ENCODE measurements at places on chromosomes 2 and 18. TPM values are rescaled to one million over a fixed set of nuclear protein-coding genes. Genes with fewer than 3 reads are reported as not detected.
A peak's percentile ranks its signal among the peaks of the same experiment; 100 is the strongest.

Gene CGREF1
- total RNA-seq: 1.1 TPM

DNA sequence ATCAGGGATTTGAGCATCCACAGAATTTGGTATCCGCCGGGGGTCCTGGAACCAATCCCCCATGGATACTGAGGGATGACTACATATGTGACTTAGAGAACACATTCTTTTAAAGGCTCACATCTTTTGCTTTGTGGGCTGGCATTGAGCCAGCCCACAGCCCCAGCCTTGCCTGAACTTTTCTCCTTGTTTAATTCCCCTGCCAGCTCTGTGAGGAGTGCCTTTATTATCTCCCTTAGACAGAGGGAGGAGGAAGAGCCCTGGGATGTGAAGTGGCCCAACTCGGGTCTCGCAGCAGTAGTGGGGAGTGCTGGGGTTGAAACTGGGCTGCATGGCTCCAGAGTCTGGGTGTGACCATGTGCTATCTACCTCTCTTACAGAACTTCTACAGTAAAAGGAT is 7.6 kb downstream of the TTC39C start:
- no peak for DNase-seq
- H3K4me1 ChIP-seq: peaks cover 95% of the 10 kb centered on the region
- H3K27ac ChIP-seq: peak overlapping the region; percentile 20
- no peaks in the 10 kb centered on the region for H3K27me3 ChIP-seq

- no peak for DNase-seq
- no peaks in the 10 kb centered on the region for H3K4me1 ChIP-seq
- H3K36me3 ChIP-seq: no peaks in the 10 kb centered on the region
- H3K27ac ChIP-seq: no peak overlapping the region
Measured at GRCh38 chr2:153971855-153972254, 100.1 kb downstream of the GALNT13 start.

Gene TOGARAM2
- total RNA-seq: 5.2 TPM

DNA sequence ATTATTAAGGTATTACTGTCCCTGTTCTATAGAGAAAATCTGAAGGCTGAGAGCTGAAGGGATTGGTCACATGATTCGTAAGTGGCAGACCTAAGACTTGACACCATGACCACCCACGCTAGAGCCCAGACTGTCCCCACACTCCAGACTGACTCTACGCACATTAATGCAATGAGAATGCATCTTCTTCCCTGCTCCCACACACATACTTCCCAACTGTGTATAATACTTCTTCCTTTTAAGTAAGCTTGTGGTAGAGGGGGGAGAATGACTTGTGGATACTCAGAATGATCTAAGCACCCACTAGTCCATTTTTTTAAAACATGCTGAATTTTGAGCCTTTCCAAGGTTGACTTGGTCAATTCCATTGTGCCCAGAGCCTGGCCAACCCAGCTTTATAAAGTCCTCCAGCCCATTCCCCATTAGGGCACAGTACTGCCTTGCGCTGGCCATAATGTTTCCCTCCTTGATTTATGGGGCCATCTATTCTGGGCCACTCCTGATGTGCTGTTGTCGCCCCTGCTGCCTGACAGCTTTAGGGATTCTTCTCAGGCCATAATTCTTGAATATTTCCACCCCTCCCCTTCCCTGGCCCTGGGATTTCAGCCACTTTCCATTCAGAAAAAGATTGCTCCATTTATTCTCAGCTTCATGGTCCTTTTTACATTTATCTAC is 28.7 kb downstream of the ALK start:
- no peaks in the 10 kb centered on the region for H3K36me3 ChIP-seq
- H3K27ac ChIP-seq: no peak overlapping the region
- no peaks in the 10 kb centered on the region for H3K4me1 ChIP-seq
- no peak overlapping the region for H3K4me3 ChIP-seq
- H3K27me3 ChIP-seq: no peaks in the 10 kb centered on the region
- no peak for DNase-seq

Gene ITGA4
- total RNA-seq: 176 TPM

GRCh38 chr2:168678153-168678853 is 124.1 kb upstream of the NOSTRIN start:
- H3K36me3 ChIP-seq: no peaks in the 10 kb centered on the region
- H3K27me3 ChIP-seq: no peaks in the 10 kb centered on the region
- DNase-seq: no peak
- H3K4me3 ChIP-seq: no peak overlapping the region
- H3K27ac ChIP-seq: no peak overlapping the region
- H3K4me1 ChIP-seq: no peaks in the 10 kb centered on the region

GRCh38 chr2:32418778-32419177 is 62.0 kb downstream of the BIRC6 start:
- H3K4me1 ChIP-seq: peaks cover 3% of the 10 kb centered on the region
- no peak overlapping the region for H3K4me3 ChIP-seq
- no peaks in the 10 kb centered on the region for H3K27me3 ChIP-seq
- no peak for DNase-seq

Gene PLEK
- total RNA-seq: 24.6 TPM

DNA sequence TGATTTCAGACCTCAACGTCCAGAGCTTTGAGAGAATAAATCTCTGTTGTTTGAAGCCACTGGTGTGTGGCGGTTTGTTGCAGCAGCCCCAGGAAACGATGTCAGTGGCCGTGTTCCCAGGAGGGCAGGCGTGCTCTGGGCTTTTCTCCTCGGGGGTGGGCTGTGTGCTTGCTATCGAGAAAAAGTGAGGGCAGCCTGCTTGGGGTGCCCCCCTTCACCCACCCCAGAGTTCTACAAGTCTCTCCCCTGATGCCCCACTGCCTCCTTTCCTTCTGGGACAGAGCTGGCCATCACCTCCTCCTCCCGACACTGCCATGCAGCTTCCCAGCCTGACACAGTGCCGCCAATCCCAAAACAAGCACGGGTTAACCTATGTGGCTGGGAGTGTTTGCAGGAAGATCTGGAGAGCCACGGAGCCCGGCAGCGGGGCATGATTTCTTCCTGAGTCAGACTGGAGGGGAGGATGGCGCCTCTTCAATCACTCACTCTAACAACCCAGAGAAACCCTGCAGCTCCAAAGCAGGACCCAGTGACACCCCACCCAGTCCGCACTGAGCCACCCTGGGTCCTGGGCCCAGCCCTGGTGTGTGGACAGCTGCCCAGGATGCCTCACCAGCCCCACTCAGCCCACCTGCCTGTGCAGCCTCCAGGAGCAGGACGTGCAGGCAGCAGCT is 213.7 kb upstream of the RAB6C start:
- H3K4me3 ChIP-seq: no peak overlapping the region
- no peak for DNase-seq
- H3K27me3 ChIP-seq: peaks cover 24% of the 10 kb centered on the region
- H3K27ac ChIP-seq: no peak overlapping the region
- no peaks in the 10 kb centered on the region for H3K36me3 ChIP-seq

GRCh38 chr2:160694631-160695030 is 201.0 kb upstream of the RBMS1 start:
- H3K4me1 ChIP-seq: no peaks in the 10 kb centered on the region
- DNase-seq: no peak
- no peak overlapping the region for H3K4me3 ChIP-seq
- no peaks in the 10 kb centered on the region for H3K36me3 ChIP-seq
- H3K27me3 ChIP-seq: no peaks in the 10 kb centered on the region
- no peak overlapping the region for H3K27ac ChIP-seq

- no peak overlapping the region for H3K27ac ChIP-seq
- H3K4me3 ChIP-seq: no peak overlapping the region
- H3K36me3 ChIP-seq: no peaks in the 10 kb centered on the region
- no peak for DNase-seq
Measured at GRCh38 chr2:54081574-54081973, 33.8 kb upstream of the ACYP2 start.

GRCh38 chr2:223886726-223887125 is 49.3 kb upstream of the AP1S3 start:
- no peak for DNase-seq
- no peaks in the 10 kb centered on the region for H3K4me1 ChIP-seq
- H3K27ac ChIP-seq: no peak overlapping the region
- H3K36me3 ChIP-seq: peaks cover 10% of the 10 kb centered on the region
- H3K27me3 ChIP-seq: no peaks in the 10 kb centered on the region
- H3K4me3 ChIP-seq: no peak overlapping the region

DNA sequence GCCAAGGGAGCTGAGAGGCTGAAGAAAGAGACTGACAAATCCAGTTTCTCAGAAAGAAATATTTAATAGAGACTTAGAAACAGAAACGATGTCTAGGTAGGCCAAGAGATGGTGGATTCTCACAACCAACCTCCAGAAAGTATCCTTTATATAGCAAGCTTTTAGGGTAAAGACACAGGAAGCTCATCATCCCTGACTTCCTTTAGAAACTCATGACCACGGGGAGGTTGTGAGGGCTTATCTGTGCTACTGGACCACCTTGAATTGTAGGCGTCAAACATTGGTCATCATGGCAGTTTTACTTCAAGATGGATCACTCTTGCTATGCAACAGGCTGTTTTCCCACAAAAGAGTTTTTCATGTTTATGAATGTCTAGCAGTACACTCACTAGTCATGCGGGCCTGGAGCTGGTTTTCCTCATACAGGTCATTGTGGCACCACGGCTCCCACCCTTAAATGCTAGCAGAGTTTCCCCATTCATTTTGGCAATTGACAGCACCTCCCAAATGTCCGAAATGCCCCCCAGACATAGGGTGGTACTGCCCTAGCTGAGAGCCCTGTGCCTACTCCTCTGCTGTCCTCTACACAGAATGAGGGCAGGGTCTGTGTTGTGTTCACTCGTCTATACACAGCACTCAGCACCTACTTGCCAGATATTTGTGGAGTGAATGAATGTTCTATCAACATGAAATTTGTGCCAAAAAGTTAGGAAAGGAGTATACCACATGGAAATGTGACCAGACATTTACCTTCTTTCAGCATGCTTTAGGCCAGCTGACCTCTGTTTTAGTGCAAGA is 89.0 kb downstream of the TMEM247 start:
- no peak overlapping the region for H3K27ac ChIP-seq
- H3K27me3 ChIP-seq: no peaks in the 10 kb centered on the region
- no peak for DNase-seq

Gene SLC19A3
- total RNA-seq: not detected

GRCh38 chr2:216987252-216987821 is 127.5 kb upstream of the TNP1 start:
- no peaks in the 10 kb centered on the region for H3K4me1 ChIP-seq
- H3K27me3 ChIP-seq: peaks cover 8% of the 10 kb centered on the region
- no peak overlapping the region for H3K27ac ChIP-seq
- no peaks in the 10 kb centered on the region for H3K36me3 ChIP-seq
- no peak for DNase-seq
- no peak overlapping the region for H3K4me3 ChIP-seq

- H3K4me3 ChIP-seq: no peak overlapping the region
- H3K27ac ChIP-seq: no peak overlapping the region
- no peaks in the 10 kb centered on the region for H3K27me3 ChIP-seq
- no peaks in the 10 kb centered on the region for H3K4me1 ChIP-seq
Measured at GRCh38 chr2:149423630-149424029, 93.2 kb downstream of the LYPD6 start.

DNA sequence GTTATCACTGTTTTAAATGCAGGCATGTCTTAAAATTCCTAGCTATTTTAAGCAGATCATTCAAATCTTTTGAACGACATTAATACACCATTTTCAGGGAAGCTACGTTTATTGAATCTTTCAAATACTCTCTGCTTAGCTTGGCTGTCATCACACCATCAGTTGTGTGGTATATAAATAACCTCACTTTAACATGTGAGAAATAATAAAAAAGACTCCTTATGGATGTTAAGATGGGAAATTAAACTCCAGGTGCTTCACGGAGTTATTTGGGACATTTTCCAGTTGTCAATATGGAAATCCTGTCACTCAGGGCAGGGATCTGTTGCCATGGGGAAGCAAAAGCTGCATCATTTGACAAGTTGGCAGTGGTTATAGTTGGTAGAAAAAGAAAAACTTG is 649.2 kb upstream of the CDH2 start:
- H3K4me1 ChIP-seq: no peaks in the 10 kb centered on the region
- DNase-seq: no peak
- H3K27ac ChIP-seq: no peak overlapping the region
- no peaks in the 10 kb centered on the region for H3K27me3 ChIP-seq
- no peak overlapping the region for H3K4me3 ChIP-seq

GRCh38 chr2:199446996-199447576 is 10.7 kb downstream of the SATB2 start:
- H3K27me3 ChIP-seq: peaks cover 7% of the 10 kb centered on the region
- no peak overlapping the region for H3K27ac ChIP-seq
- no peak overlapping the region for H3K4me3 ChIP-seq
- H3K36me3 ChIP-seq: no peaks in the 10 kb centered on the region
- no peaks in the 10 kb centered on the region for H3K4me1 ChIP-seq
- no peak for DNase-seq

Gene C2orf92
- 24.1 TPM for total RNA-seq

- no peaks in the 10 kb centered on the region for H3K27me3 ChIP-seq
- H3K36me3 ChIP-seq: no peaks in the 10 kb centered on the region
- no peak overlapping the region for H3K27ac ChIP-seq
Measured at GRCh38 chr18:57581301-57581934, 5.1 kb downstream of the FECH start.

Gene SGO2
- 4.9 TPM for total RNA-seq

DNA sequence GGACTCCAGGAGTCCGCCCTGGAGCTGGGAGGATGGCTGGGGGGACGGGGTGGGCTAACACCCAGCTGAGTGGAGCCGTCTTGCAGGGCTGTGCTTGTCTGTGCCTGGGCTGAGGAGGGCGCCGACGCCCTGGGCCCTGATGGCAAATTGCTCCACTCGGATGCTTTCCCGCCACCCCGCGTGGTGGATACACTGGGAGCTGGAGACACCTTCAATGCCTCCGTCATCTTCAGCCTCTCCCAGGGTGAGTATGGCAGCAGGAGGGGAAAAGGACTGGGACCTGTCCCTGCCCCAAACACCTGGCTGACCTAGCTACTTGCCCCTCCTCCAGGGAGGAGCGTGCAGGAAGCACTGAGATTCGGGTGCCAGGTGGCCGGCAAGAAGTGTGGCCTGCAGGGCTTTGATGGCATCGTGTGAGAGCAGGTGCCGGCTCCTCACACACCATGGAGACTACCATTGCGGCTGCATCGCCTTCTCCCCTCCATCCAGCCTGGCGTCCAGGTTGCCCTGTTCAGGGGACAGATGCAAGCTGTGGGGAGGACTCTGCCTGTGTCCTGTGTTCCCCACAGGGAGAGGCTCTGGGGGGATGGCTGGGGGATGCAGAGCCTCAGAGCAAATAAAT is 12.9 kb downstream of the KHK start:
- peaks cover 3% of the 10 kb centered on the region for H3K36me3 ChIP-seq
- H3K4me1 ChIP-seq: peaks cover 9% of the 10 kb centered on the region

GRCh38 chr18:63889626-63890025 is 2.1 kb downstream of the SERPINB2 start:
- no peaks in the 10 kb centered on the region for H3K4me1 ChIP-seq
- H3K36me3 ChIP-seq: no peaks in the 10 kb centered on the region
- H3K27me3 ChIP-seq: peaks cover 11% of the 10 kb centered on the region
- DNase-seq: no peak
- no peak overlapping the region for H3K4me3 ChIP-seq
- no peak overlapping the region for H3K27ac ChIP-seq

Measured in T-cell (primary cell).